T-helper 17 cell (primary cell): ENCODE measurements at places on chromosomes 7 and 10. TPM values are rescaled to one million over a fixed set of nuclear protein-coding genes. Genes with fewer than 3 reads are reported as not detected.

GRCh38 chr10:2874963-2875362 lies 192.4 kb upstream of the PFKP start:
- H3K27ac ChIP-seq = no peak overlapping the region
- no peak for DNase-seq
- H3K4me1 ChIP-seq = no peaks in the 10 kb centered on the region
- H3K4me3 ChIP-seq = no peak overlapping the region
- no peaks in the 10 kb centered on the region for H3K36me3 ChIP-seq

DNA sequence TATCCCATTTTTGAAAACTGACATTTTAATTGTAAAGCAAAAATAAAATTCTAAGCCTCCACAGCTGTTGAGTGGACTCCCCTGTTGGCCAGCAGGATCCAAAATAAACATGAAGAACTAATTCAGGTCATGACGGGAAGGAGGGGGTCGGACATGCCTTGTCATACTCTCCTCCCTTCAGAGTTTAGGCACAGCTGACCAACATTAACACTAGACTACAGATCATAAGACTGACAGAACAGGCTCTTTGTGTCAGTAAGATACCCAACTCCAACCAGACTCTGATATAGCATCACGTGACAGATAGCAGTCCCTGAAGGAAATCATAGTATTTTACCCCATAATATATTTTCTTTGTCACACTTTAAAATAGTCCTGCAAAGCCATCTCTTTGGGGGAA lies 20.9 kb upstream of the ZNF12 start:
- peaks cover 8% of the 10 kb centered on the region for H3K27me3 ChIP-seq
- no peak for DNase-seq
- H3K27ac ChIP-seq = no peak overlapping the region
- peaks cover 14% of the 10 kb centered on the region for H3K4me1 ChIP-seq
- H3K36me3 ChIP-seq = peaks cover 2% of the 10 kb centered on the region
- H3K4me3 ChIP-seq = peak overlapping the region; percentile 33

DNA sequence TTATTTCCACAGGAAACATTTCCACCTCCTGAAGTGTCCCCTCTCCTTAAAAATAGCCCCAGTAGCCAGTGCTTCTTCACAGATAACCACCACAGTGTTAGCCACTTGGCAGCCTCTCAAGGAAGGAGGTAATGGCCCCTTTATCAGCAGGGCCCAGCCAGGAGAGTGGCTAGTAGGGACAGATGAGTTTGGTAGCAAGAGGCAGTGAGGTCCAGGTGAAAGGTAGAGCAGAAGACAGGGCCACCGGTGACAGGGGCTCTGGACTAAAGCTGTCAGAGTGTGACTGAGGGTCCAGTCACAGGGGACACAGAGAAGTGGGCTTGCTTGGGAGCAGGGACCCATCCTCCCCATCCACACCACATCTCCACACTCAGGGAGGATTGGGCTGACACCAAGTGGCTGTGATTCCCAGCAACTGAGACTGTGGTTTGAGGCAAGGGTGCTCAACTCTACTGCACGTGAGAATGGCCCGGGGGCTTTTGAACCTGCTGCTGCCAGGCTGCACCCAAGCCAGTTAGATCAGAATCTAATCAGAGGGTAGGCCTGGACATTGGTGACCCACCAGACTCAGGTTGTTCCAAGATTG lies 52.2 kb downstream of the C10orf120 start:
- no peaks in the 10 kb centered on the region for H3K36me3 ChIP-seq
- no peak overlapping the region for H3K27ac ChIP-seq
- DNase-seq = no peak
- H3K27me3 ChIP-seq = peaks cover 54% of the 10 kb centered on the region
- H3K4me1 ChIP-seq = no peaks in the 10 kb centered on the region
- no peak overlapping the region for H3K4me3 ChIP-seq

GRCh38 chr7:45543473-45543872 lies 30.7 kb upstream of the ADCY1 start:
- H3K27me3 ChIP-seq = peaks cover 5% of the 10 kb centered on the region
- H3K36me3 ChIP-seq = no peaks in the 10 kb centered on the region
- no peaks in the 10 kb centered on the region for H3K4me1 ChIP-seq
- no peak for DNase-seq
- no peak overlapping the region for H3K4me3 ChIP-seq

DNA sequence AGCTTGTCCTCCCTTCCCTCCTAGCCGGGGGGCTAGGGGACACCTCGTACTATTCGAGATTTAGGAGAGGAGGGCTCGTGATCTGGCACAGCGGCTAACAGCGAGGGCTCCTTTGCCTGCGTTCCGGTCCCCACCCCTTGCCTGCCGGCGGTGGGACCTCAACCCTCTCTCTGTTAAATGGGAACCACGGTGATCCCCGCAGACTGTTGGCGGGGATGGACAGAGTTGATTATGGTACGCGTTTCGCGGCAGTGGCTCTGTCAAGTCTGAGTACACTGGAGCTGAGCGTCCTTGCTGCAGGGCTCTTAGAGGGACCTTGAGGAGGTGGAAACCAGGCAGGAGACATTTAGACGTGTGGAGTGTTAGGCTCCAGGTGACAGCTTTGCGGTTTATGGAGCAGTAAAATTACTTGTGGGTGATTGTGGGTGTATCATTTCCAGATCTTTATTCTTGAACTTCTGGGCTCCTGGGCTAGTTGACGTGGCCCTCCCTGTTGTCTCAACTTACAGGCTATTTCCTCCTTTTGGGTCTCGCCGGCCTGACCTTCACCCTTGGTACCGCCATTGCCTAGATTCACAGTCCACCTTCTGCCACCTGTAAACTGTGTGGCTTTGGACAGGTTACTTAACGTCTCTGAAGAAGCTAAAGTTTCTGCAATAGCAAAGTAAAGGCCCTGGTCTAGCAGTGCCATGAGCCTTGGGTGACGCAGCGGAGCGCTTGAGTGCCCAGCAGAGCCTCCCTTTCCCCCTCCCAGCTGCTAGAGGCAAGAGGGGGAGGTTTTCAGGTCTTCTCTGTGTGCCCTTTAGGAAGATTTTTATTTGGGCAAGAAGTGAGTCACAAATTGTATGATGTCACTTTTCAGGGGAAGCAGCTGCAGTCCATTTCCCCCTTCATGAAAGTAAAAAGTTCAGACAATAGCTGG lies 739 bp downstream of the CASP7 start:
- peak overlapping the region; percentile 98 for H3K27ac ChIP-seq
- no peak for DNase-seq
- peaks cover 32% of the 10 kb centered on the region for H3K4me1 ChIP-seq
- peak overlapping the region; percentile 98 for H3K4me3 ChIP-seq
- H3K27me3 ChIP-seq = no peaks in the 10 kb centered on the region

GRCh38 chr10:117421985-117422384 lies 46.7 kb upstream of the PDZD8 start:
- H3K4me1 ChIP-seq = no peaks in the 10 kb centered on the region
- no peak for DNase-seq
- H3K27me3 ChIP-seq = peaks cover 23% of the 10 kb centered on the region
- H3K27ac ChIP-seq = no peak overlapping the region
- no peaks in the 10 kb centered on the region for H3K36me3 ChIP-seq

The NCF1 gene
- total RNA-seq = 1.1 TPM

DNA sequence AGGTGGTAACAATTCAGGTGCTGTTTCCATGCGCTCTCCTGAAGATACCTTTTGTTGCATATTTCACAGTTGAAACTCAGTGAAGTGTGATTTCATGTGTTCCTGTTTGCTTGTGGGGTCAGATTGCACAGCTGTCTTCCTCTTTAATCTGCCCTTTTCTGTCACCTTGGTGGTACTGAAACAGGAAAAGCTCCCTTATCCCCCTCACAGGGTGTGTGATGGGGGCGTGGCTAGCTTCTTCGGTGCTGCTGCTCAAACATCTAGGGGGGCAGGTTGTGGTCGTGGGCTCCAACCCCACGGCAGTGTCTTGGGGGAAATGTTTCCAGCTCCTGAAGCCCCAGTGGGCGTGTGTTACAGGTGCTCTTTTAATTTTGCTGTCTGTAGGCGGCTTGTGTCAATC lies 107.4 kb upstream of the KLF14 start:
- DNase-seq = no peak
- peaks cover 4% of the 10 kb centered on the region for H3K36me3 ChIP-seq
- H3K4me1 ChIP-seq = peaks cover 6% of the 10 kb centered on the region
- no peak overlapping the region for H3K27ac ChIP-seq

The HOXA6 gene
- not detected for total RNA-seq

The KLF14 gene
- not detected for total RNA-seq

DNA sequence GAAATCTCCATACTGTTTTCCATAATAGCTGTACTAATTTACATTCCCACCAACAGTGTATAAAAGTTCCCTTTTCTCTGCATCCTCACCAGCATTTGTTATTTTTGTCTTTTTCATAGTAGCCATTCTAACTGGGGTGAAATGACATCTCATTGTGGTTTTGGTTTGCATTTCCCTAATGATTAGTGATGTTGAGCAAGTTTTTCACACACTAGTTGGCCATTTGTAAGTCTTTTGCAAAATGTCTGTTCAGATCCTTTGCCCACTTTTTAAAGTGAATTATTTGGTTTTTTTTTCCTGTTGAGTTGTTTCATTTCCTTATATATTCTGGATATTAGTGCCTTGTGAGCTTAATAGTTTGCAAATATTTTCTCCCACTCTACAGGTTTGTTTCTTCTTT lies 101.0 kb upstream of the NFE2L3 start:
- H3K4me3 ChIP-seq = no peak overlapping the region
- peaks cover 3% of the 10 kb centered on the region for H3K36me3 ChIP-seq
- no peak for DNase-seq
- H3K4me1 ChIP-seq = no peaks in the 10 kb centered on the region
- H3K27ac ChIP-seq = no peak overlapping the region
- peaks cover 42% of the 10 kb centered on the region for H3K27me3 ChIP-seq

The MUC3A gene
- total RNA-seq = not detected

The TSPAN15 gene
- total RNA-seq = 28.7 TPM

The PNLIPRP3 gene
- not detected for total RNA-seq

The WDFY4 gene
- 2.1 TPM for total RNA-seq
